Central memory CD4-positive, alpha-beta T cell (primary cell): ENCODE measurements at places on chromosomes 6 and 20.
A peak's percentile ranks its signal among the peaks of the same experiment; 100 is the strongest.

GRCh38 chr6:149423964-149424440 is 23.9 kb downstream of the SUMO4 start:
- no peak for DNase-seq

- DNase-seq, result peak; percentile 62
These were observed at the start of gene NPEPL1 for GRCh38 chr20:58692579-58693225. TSS of gene NPEPL1 (plus strand) at chr20:58692800. CDS start at chr20:58692901, 101 bp downstream.

- DNase-seq, result no peak
These were observed 28.0 kb downstream of the HEBP2 start for GRCh38 chr6:138432063-138432356.

- no peak for DNase-seq
These were observed 8.5 kb downstream of the EEF1A2 start for GRCh38 chr20:63490416-63490815.

DNA sequence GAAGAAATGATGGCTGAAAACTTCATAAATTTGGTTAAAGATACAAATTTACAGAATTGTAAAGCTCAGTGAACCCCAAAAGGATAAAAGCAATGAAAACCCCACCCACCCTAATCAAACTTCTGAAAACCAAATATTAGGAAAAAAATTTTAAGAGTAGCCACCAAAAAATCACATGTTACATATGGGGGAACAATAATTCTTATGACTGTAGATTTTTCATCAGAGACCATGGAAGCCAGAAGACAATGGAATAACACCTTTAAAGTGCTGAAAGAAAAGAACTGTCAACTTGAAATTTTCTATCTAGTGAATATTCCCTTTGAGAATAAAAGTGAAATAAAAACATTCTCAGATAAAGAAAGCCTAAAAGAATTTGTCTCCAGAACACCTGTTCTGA is 24.4 kb downstream of the PROCR start:
- DNase-seq, result no peak

DNA sequence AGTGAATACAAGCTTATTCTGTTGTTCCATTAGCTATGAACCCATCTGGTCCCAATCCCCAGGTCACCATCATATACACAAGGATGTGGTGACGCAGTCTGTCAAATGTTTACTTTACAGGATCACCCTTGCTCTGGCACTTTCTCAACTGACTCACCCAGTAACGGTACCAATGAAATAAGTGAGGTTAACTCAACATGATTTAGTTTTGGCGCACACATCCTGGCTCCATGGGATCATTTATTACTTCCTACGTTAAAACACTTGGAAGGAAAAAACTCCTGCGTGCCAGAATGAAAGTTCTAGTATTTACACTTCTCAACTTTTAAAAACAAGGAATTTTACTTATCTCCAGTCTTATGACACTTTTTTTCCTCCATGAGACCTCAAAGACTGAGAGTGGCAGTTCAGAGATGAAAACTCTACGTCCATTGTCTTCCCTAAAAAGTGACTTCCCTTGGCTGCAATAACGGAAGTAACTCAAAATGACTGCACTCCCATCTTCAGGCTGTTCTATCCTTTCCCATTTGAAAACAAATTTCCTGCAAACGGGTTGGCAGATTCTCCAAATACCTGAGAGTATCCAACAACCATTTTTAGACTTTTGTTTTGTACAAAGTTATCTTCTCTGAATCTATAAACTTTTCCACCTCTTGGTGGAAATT is 15.9 kb downstream of the AGPAT4 start:
- no peak for DNase-seq

DNA sequence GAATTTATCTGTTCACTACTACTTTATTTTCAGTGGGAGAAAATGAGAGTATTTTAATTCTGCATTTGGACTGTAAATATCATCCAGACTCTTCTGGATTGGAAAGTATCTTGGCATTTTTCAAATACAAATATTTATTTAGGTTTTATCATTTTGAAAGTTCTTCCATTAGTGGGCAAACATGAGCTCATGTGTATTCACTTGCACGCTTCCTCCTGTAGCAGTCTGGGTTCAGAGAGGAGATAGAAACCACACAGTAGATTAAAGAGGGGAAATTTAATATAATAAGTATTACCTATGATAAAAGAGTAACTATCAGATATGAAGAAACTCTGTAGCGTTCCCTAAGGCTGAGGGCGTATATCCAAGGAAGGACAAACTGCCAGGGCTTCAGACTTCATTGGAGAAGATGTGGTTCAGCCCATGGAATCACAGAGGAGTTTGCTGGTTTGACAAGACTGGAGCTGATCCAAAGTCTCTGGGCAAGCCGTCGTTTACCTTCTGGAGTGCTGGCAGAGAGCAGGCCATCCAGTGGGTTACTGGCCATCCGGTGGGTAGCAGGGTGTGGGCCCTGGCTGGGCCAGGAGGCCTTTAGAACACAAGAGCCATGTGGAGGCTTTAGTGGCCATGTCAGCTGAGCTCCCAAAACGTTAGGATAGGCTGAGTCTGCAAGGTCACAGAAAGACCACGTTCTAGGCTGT is 44.3 kb downstream of the KCNS1 start:
- no peak for DNase-seq

DNA sequence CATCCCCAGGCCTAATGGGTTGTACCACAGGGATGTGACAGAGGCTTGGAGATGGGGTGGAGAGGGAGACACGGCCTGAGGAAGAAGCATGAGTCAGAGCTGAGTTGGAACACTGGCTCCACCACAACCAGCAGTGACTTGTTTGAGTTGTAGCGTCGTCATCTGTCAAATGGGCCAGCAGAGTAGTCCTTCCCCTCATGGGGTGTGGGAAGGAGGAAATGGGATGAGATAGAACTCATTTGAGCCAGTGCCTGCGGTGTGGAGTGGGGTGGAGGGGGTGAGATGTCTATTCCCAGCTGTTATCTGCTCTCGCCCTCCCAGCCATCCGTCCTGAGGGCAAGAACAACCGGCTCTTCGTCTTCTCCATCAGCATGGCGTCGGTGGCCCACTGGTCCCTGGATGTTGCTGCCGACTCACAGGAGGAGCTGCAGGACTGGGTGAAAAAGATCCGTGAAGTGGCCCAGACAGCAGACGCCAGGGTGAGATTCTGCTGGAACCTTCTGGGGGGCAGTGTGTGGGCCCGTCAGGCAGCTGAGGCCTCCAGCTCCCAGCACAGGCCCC is 32.5 kb downstream of the PLCG1 start:
- DNase-seq, result no peak

- no peak for DNase-seq
These were observed 8.0 kb upstream of the PERP start for GRCh38 chr6:138115201-138115600.

DNA sequence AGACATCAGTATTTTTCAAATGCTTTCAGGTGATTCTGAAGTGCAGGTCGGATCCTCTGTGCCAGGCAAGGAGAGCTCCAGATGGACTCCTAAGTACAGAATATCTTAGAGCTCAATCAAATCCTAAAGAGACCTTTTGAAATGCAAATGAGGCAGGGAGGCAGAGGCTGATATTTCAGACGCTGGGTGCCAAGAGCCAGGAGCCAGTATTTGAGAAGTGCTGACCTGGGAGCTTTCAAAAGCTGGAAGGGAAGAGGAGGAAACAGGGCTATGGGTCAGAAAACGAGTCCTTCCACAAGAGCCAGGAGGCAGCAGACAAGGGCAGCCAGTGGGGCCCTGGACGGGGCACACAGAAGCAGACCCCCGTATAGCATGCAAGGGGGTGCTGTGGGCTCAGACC is 46.1 kb upstream of the DSN1 start:
- no peak for DNase-seq

GRCh38 chr6:62740596-62740995 is 454.6 kb upstream of the KHDRBS2 start:
- no peak for DNase-seq

DNA sequence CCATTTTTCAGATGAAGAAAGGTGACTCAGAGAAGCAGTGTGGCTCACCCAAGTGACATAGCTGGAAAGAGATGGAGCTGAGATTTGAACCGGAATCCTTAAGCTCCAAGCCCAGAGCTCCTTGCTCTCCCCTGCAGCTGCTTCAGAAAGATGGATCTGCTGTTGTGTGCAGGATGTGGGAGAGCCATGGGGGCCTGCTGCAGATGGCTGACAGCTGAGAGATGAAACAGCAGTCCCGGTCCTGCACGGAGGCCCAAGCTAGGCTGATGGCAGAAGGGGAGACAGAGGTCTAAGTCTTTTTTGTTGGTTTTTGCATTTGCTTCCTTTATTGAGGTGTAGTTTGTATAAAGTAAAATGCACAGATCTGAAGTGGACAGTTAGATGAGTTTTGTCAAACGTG is 69.8 kb upstream of the FOXP4 start:
- no peak for DNase-seq

GRCh38 chr6:25834950-25835349 is 3.1 kb upstream of the SLC17A1 start:
- no peak for DNase-seq

GRCh38 chr6:42236682-42237473 is 19.2 kb upstream of the MRPS10 start:
- DNase-seq, result no peak

GRCh38 chr6:149342525-149342924 is 25.0 kb downstream of the TAB2 start:
- DNase-seq, result no peak

- DNase-seq, result no peak
These were observed 25.7 kb downstream of the SNX3 start for GRCh38 chr6:108235127-108235526.

DNA sequence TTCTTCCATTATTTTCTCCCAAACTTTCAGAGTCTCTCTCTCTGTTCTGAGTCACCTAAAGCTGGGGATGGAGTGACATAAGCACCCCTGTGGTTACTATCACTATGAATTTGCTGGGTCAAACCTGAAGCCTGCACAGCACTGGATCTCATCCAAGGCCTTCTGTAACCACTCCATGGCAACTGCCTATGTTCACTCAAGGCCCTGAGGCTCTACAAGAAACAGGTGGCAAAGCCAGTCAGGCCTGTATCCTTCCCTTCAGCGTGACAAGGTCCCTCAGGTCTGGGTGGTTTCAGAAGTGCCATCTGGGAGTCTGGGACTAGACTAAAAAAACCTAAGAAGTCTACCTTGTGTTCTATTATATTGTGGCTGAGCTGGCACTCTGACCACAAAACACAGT is 1278.8 kb upstream of the EYS start:
- no peak for DNase-seq

DNA sequence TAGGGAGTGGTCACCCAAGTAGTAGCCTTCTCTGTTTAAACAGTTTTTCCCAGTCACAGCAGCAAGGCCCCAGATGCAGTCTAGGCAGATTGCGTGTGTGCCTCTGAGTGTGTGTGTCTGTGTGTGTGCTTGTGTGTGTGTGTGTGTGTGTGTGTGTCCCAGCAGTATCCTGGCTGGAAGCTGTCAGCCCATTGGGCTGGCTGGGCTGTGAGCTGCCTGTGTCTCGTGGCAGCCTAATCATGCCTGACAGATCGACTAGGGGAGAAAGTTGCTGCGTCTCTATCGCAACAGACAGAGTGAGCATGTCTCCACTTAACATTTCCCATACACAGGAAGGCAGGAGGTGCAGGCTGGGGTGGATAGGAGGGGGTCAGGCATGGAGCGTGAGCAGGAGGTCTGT is 42.9 kb upstream of the LRFN2 start:
- no peak for DNase-seq

GRCh38 chr20:41599699-41600104 is 18.5 kb downstream of the CHD6 start:
- no peak for DNase-seq

GRCh38 chr20:1817577-1818211 is 77.5 kb upstream of the SIRPA start:
- DNase-seq, result no peak

DNA sequence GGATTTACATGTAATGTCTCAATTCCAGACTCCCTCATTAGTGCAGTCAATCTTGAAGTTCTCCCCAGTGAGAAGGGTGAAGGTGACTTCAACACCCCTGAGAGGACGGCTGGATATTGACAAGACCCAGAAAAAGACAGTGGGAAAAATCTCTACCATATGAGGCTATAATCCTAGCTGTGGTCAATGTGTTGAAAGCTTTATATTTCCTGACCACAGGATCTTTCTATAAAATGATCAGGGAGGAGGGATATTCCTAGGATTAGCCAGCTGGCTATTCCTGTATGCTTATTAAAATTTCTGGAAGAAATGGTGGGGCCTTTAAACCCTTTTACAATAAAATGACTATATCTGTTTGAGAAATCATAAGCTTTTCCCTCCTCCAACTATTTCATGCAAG is 43.0 kb downstream of the TFAP2B start:
- no peak for DNase-seq

DNA sequence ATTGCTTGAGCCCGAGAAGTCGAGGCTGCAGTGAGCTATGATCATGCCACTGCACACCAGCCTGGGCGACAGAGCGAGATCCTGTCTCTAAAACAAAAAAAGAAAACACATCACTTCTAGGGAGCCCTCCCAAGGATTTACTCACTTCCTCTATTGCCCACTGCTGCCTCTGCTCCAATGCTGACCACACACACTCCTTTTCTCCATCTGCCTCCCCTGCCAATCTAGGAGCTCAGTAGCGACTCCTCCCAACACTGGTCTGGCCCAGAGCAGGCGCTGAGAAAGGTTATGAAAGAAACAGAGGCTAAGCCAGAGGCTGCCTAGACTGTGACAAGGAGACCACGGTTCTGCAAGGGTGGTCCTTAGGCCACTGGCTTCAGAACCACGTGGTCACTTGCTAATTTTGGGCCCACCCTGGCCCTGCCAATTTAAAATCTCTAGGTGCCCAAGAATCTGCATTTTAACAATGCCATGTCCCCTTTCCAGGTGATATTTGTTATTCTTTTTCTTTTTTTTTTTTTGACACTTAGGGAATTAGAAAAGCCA is 1.3 kb upstream of the E2F1 start:
- no peak for DNase-seq

- no peak for DNase-seq
These were observed 413.2 kb downstream of the GJA1 start for GRCh38 chr6:121848523-121849255.

GRCh38 chr20:51506527-51507215 is 35.8 kb downstream of the NFATC2 start:
- DNase-seq, result no peak

- DNase-seq, result no peak
These were observed 167.9 kb upstream of the JARID2 start for GRCh38 chr6:15077961-15078360.

GRCh38 chr6:73566954-73567591 is 46.2 kb upstream of the EEF1A1 start:
- no peak for DNase-seq

DNA sequence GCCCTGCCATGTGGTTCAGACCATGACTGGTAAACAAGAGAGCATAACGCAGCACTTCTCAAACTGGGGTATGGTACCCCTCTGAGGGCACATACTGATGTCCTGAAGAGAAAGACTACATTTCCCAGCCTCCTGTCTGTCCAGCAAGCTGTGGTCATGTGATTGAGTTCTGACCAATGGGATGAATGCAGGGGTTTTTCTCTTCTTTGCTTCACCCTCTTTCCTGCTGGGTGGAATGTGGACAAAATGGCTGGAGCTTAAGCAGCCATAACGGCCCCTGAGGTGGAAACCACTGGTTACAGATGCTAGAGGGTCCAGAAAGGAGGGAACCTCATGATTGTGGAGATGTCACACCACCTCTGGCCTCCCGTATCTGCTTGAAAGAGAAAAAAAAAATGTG is 19.4 kb upstream of the KCNB1 start:
- no peak for DNase-seq

GRCh38 chr6:21102624-21103023 is 490.9 kb upstream of the SOX4 start:
- no peak for DNase-seq

- no peak for DNase-seq
These were observed 11.5 kb upstream of the SLC22A7 start for GRCh38 chr6:43286456-43286979.
